Naive B cell (primary cell): ENCODE measurements at places on chromosomes 1 and 21. TPM values are rescaled to one million over a fixed set of nuclear protein-coding genes. Genes with fewer than 3 reads are reported as not detected.

GRCh38 chr1:171037626-171038025 is 53.1 kb upstream of the FMO3 start:
- peaks cover 5% of the 10 kb centered on the region for H3K27me3 ChIP-seq
- no peak overlapping the region for H3K27ac ChIP-seq
- no peaks in the 10 kb centered on the region for H3K36me3 ChIP-seq
- no peak for DNase-seq
- H3K4me1 ChIP-seq = no peaks in the 10 kb centered on the region
- no peak overlapping the region for H3K4me3 ChIP-seq

DNA sequence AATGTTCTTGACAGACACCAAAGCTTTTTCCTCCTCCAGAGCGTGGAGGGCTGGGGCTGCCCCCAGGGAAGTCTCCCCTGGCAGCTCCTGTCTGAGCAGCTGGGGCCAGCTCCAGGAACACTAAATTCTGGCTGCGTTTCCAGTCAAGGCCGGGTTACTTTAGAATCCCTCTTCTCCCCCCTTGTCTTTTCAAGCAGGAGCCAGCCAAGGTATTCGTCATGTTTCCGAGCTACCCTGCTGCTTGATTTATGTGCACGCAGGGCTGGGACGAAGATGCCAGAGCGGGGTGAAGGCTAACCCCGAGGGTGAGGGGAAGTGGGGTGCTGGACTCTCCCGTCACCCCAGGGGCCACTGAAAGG is 68.1 kb upstream of the ANGPTL1 start:
- H3K27me3 ChIP-seq = peaks cover 26% of the 10 kb centered on the region
- H3K36me3 ChIP-seq = no peaks in the 10 kb centered on the region
- H3K27ac ChIP-seq = no peak overlapping the region
- peaks cover 16% of the 10 kb centered on the region for H3K4me1 ChIP-seq

DNA sequence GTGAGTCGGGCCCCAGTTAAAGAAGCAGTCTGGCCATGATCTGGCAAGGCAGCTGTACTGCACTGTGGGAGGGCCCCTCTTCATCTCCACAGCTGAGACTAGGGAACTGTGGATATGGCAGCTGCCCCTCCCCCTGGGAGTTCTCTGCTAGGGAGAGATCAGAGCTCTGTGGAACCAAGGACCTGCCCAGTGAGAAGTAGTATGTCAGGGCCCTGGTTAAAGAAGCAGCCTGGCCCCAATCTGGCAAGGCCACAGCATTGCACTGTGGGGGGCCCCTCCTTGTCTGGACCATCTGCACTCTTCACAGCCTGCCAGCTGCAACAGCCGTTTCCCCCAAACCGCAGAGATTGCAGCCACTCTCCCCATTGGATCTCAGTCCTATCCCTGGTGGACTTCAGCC is 208.5 kb downstream of the DNAH14 start:
- no peaks in the 10 kb centered on the region for H3K4me1 ChIP-seq
- peaks cover 12% of the 10 kb centered on the region for H3K36me3 ChIP-seq
- H3K27ac ChIP-seq = no peak overlapping the region

- peaks cover 36% of the 10 kb centered on the region for H3K27me3 ChIP-seq
- peaks cover 7% of the 10 kb centered on the region for H3K4me1 ChIP-seq
Observed at GRCh38 chr1:209704584-209704983, at the start of gene HSD11B1. Gene HSD11B1 (plus strand): TSS chr1:209704846. CDS start chr1:209704943, 97 bp downstream.

DNA sequence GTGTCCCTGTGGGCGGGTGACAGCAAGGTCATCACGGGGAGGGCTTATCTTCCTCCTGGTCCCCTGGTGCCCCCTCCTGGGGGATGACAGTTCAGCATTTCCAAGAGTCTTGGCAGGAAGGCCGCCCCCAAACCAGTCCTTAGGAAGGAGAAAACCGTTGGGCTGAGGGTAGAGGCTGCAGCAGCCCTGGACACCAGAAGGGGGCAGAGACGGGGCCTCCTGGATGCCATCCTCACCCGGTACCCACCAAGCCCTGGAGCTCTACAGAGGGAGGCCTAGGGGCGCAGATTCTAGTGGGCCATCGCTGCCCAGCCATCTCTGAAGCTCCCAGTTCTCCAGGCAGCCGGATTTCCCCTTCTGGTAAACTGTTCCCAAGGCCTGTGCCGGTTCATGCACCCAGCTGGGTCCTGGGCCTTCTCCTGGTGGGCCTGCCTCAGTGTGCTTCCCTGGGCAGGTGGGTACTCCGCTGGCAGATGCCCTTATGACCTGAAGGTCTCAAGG is 14.8 kb upstream of the ZNF669 start:
- no peaks in the 10 kb centered on the region for H3K36me3 ChIP-seq
- H3K27ac ChIP-seq = no peak overlapping the region
- H3K27me3 ChIP-seq = no peaks in the 10 kb centered on the region
- H3K4me3 ChIP-seq = no peak overlapping the region

- no peak overlapping the region for H3K27ac ChIP-seq
- peaks cover 32% of the 10 kb centered on the region for H3K36me3 ChIP-seq
Observed at GRCh38 chr1:13792419-13792818, 92.4 kb downstream of the PRDM2 start.

DNA sequence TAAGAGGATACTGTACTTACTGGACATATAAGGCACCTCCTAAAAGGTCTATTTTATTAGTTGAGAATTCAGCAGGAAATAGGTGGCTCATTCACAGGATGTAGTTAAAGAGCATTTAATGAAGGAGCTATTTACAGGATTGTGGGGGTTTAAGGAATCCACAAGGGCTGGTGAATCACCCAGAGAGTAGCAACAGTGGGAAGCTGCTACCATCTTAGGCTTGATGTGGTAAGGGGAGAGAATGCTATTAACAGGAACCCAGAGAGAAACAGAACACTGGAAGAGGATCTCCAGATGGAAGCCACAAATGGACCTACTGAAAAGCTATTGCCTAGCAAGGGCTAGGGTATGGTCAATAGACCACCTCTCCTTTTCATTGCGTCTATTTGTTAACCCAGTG is 52.0 kb upstream of the COL11A1 start:
- no peak overlapping the region for H3K4me3 ChIP-seq
- H3K27me3 ChIP-seq = no peaks in the 10 kb centered on the region
- no peaks in the 10 kb centered on the region for H3K36me3 ChIP-seq
- no peak for DNase-seq
- H3K4me1 ChIP-seq = no peaks in the 10 kb centered on the region

DNA sequence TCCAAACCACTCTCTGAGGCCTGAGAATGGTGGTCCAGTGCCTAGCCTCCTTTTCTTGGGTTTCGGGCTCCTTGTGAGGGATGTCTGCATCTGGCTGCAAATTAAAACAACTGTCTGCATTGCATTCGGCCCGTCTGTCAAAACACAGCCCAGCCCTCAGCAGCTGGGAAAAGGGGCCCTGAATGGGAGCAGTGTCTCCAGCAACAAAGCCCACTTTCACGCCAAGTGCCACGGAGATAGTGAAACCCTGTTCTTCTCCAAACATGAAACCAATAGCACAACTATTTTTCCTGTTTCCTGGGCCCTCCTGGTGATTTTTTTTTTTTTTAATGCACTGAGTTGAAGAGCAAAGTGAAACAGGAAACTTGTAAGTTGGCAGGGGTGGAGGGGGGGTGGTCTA is 138.4 kb downstream of the PLXNA2 start:
- H3K36me3 ChIP-seq = no peaks in the 10 kb centered on the region
- H3K27ac ChIP-seq = no peak overlapping the region
- H3K27me3 ChIP-seq = no peaks in the 10 kb centered on the region
- no peak overlapping the region for H3K4me3 ChIP-seq
- no peak for DNase-seq

Gene VCAM1
- not detected for polyA plus RNA-seq

Gene PGLYRP4
- polyA plus RNA-seq = not detected

Gene FCGR3A
- polyA plus RNA-seq = 0.33 TPM
